ENCODE measurements at places on chromosomes 7 and 10.
A peak's percentile ranks its signal among the peaks of the same experiment; 100 is the strongest.

DNA sequence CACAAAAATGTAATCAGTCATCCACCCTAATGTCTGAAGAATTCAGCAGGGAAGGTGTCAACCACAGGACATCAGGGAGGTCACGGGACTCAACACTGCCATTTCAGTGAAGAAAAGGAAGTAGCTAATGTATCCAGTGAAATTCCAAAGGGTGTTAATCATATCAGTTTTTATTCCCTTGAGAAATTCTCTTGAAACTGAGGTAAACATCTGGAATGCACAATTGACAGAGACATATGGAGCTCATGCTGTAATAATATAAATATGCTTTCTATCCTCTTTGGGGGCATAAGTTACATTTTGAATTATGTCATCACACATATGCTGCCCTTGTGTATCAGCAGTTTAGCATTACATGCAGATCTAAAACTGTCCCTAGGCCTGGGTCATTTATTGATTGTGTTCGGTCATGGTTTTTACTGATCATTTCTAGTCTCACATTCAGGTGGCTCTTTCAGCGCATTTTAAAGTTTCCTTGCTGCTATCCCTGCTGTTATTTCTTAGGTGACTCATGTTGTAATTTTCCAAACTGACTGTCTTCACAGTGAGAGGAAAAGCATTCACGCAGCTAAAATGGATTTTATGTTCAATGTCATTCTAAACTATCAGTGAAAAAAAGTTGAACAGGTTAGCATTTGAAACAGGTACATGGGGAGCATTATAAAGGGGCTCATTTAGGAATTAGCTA lies 273.9 kb downstream of the TSPAN12 start:
- H3K27me3 ChIP-seq: no peaks in the 10 kb centered on the region
- DNase-seq: no peak
- H3K27ac ChIP-seq: no peak overlapping the region
- no peak overlapping the region for H3K4me3 ChIP-seq
- H3K36me3 ChIP-seq: no peaks in the 10 kb centered on the region

GRCh38 chr10:26727005-26727404 lies 29.5 kb downstream of the PDSS1 start:
- no peak overlapping the region for H3K4me3 ChIP-seq
- no peaks in the 10 kb centered on the region for H3K27me3 ChIP-seq
- H3K4me1 ChIP-seq: peaks cover 3% of the 10 kb centered on the region
- DNase-seq: no peak
- peaks cover 27% of the 10 kb centered on the region for H3K36me3 ChIP-seq

GRCh38 chr10:123275136-123275564 lies 120.9 kb downstream of the BUB3 start:
- H3K4me1 ChIP-seq: peaks cover 3% of the 10 kb centered on the region
- no peak overlapping the region for H3K27ac ChIP-seq
- no peak for DNase-seq
- no peaks in the 10 kb centered on the region for H3K36me3 ChIP-seq
- H3K27me3 ChIP-seq: peaks cover 38% of the 10 kb centered on the region

GRCh38 chr10:23331567-23332301 lies 12.9 kb downstream of the C10orf67 start:
- DNase-seq: no peak

GRCh38 chr7:4775848-4776623 lies 613 bp downstream of the AP5Z1 start:
- peak overlapping the region; percentile 100 for H3K4me3 ChIP-seq
- H3K4me1 ChIP-seq: peaks cover 43% of the 10 kb centered on the region
- no peaks in the 10 kb centered on the region for H3K27me3 ChIP-seq
- DNase-seq: peak; percentile 71
- H3K27ac ChIP-seq: peak overlapping the region; percentile 99

- no peaks in the 10 kb centered on the region for H3K36me3 ChIP-seq
- DNase-seq: no peak
- H3K27ac ChIP-seq: no peak overlapping the region
- H3K4me3 ChIP-seq: no peak overlapping the region
- H3K27me3 ChIP-seq: no peaks in the 10 kb centered on the region
Observed at GRCh38 chr7:158495786-158496185, 91.8 kb downstream of the PTPRN2 start.

- DNase-seq: no peak
- no peaks in the 10 kb centered on the region for H3K4me1 ChIP-seq
- H3K36me3 ChIP-seq: no peaks in the 10 kb centered on the region
- H3K27ac ChIP-seq: no peak overlapping the region
- H3K27me3 ChIP-seq: peaks cover 79% of the 10 kb centered on the region
- no peak overlapping the region for H3K4me3 ChIP-seq
Observed at GRCh38 chr7:73612598-73613269, 11.6 kb downstream of the MLXIPL start.

- peaks cover 42% of the 10 kb centered on the region for H3K36me3 ChIP-seq
- peak overlapping the region; percentile 78 for H3K4me3 ChIP-seq
- H3K4me1 ChIP-seq: peaks cover 43% of the 10 kb centered on the region
- H3K27ac ChIP-seq: peak overlapping the region; percentile 90
- DNase-seq: peak; percentile 95
Observed at GRCh38 chr7:584122-584465, 64.4 kb upstream of the PDGFA start.

DNA sequence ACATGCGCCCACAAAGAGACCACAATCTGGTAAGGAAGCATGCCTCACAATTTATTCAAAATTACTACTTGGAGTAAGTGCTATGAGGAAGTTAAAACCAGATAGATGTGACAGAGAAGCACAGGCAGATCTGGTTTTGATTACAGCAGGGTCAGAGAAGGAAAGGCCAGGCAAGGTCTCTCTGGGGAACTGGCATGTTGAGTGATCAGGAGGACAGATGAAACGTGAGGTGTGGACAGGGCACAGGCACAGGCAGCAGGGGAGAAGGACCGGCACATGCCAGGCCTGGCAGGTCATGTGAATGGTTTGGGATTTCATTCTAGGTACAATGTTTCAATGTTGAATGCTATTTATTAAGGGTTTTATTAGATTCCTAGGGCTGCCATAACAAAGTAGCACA lies 51.6 kb downstream of the GPAM start:
- no peak overlapping the region for H3K27ac ChIP-seq
- no peaks in the 10 kb centered on the region for H3K4me1 ChIP-seq
- H3K27me3 ChIP-seq: peaks cover 10% of the 10 kb centered on the region
- H3K4me3 ChIP-seq: no peak overlapping the region
- H3K36me3 ChIP-seq: no peaks in the 10 kb centered on the region

- H3K36me3 ChIP-seq: no peaks in the 10 kb centered on the region
- H3K27ac ChIP-seq: no peak overlapping the region
- no peak for DNase-seq
- H3K27me3 ChIP-seq: no peaks in the 10 kb centered on the region
Observed at GRCh38 chr7:42476255-42476654, 239.2 kb upstream of the GLI3 start.

GRCh38 chr7:26208040-26208439 lies 6.5 kb downstream of the CBX3 start:
- no peaks in the 10 kb centered on the region for H3K27me3 ChIP-seq
- no peak overlapping the region for H3K4me3 ChIP-seq
- peaks cover 72% of the 10 kb centered on the region for H3K36me3 ChIP-seq
- H3K27ac ChIP-seq: no peak overlapping the region
- no peak for DNase-seq
- peaks cover 54% of the 10 kb centered on the region for H3K4me1 ChIP-seq

GRCh38 chr10:27360581-27361172 lies 120.1 kb upstream of the ACBD5 start:
- H3K4me1 ChIP-seq: no peaks in the 10 kb centered on the region
- no peaks in the 10 kb centered on the region for H3K36me3 ChIP-seq
- no peak overlapping the region for H3K27ac ChIP-seq
- DNase-seq: peak; percentile 87

GRCh38 chr10:59905066-59905730 lies 1.2 kb downstream of the CCDC6 start:
- peak overlapping the region; percentile 81 for H3K27ac ChIP-seq
- peaks cover 8% of the 10 kb centered on the region for H3K36me3 ChIP-seq
- peaks cover 56% of the 10 kb centered on the region for H3K4me1 ChIP-seq
- H3K27me3 ChIP-seq: no peaks in the 10 kb centered on the region

DNA sequence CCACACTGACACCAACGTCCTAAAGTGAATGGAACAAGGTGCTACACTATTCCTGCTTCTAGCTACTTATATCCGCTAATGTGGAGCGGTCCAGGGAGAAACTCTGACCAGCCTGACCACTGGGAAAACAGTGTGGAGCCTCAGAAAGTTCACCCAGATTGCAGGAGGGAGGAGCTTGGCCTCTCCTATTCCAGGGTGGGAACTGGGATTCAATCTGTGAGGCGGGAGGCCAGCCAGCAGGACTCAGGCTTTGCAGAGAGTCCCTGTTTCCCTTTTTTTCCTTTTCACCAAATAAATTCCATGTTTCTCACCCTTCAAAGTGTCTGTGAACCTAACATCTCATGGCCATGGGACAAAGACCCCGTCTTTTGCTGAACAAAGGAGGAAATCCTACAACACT lies 86.4 kb upstream of the SEMA3C start:
- H3K27ac ChIP-seq: no peak overlapping the region
- no peaks in the 10 kb centered on the region for H3K4me1 ChIP-seq
- no peaks in the 10 kb centered on the region for H3K36me3 ChIP-seq
- no peak overlapping the region for H3K4me3 ChIP-seq
- no peak for DNase-seq

DNA sequence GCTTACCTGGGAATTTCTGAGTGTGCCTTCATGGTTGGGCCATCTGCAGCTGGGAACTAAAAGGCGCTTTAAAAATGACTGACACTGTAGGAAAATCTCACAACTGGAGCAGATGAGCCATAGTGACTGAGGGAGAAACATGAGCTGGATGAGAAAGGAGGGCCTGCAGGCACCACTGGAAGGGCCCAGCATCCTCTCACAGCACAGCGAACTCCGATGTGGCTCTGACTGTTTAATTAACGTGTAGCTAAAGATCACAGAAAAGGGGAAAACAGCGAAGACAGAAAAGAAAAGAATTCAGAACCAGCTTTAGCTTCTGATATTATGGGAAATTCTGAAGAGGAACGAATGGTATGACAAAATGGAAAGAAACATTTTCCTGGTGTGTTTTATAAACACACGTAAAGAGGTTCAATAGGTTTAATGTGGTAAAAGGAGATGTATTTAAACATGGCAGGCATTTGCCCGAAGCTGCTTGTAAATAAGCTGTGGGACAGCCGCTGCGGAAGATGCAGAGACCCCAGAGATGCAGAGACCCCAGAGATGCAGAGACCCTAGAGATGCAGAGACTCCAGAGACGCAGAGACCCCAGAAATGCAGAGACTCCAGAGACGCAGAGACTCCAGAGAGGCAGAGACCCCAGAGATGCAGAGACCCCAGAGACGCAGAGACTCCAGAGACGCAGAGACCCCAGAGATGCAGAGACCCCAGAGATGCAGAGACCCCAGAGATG lies 534.3 kb downstream of the PTPRN2 start:
- H3K4me1 ChIP-seq: no peaks in the 10 kb centered on the region
- no peaks in the 10 kb centered on the region for H3K36me3 ChIP-seq
- no peak overlapping the region for H3K27ac ChIP-seq

- no peak for DNase-seq
- no peaks in the 10 kb centered on the region for H3K4me1 ChIP-seq
- H3K4me3 ChIP-seq: no peak overlapping the region
- no peak overlapping the region for H3K27ac ChIP-seq
- no peaks in the 10 kb centered on the region for H3K27me3 ChIP-seq
- no peaks in the 10 kb centered on the region for H3K36me3 ChIP-seq
Observed at GRCh38 chr10:76126607-76127527, 695.4 kb downstream of the LRMDA start.

- H3K4me1 ChIP-seq: no peaks in the 10 kb centered on the region
- H3K4me3 ChIP-seq: no peak overlapping the region
- H3K27ac ChIP-seq: no peak overlapping the region
- no peak for DNase-seq
Observed at GRCh38 chr7:111729483-111729882, 167.2 kb upstream of the IMMP2L start.

DNA sequence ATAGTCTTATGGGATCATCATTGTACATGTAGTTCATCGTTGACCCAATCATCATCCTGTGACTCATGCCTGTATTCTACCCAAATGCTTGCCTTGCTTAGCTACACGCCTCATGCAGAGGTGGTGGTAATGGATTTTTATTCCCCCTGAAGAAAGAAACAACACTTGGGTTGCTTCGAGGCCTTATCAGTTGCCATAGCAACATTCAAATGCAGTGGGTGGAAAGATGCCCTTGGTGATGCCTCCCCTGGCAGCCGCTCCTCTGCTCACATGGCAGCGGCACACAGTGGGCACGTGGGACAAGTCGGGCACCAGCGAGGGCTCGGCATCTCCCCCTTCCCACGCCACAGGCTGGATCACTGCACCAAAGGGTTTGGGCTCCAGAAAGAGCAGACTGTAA lies 54.0 kb upstream of the NMT2 start:
- H3K27me3 ChIP-seq: no peaks in the 10 kb centered on the region
- peaks cover 17% of the 10 kb centered on the region for H3K36me3 ChIP-seq
- no peak for DNase-seq
- H3K27ac ChIP-seq: no peak overlapping the region
- no peaks in the 10 kb centered on the region for H3K4me1 ChIP-seq

DNA sequence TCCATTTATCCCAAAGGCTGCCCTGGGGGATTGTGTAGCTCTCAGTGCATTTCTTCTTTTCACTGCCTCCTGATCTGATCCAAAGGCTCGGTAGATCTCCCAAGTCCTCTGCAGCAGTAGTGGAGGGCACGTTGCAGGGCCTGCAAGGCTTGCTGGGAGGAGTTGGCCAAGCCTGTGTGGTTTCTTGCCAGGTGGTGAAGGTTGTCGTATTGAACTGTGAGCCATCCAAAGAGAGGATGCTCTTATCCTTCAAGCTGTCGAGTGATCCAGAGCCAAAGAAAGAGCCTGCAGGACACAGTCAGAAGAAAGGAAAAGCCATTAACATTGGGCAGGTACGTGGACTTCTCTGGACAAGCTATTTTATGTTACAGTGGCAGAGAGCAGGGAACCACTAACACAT lies 21.2 kb downstream of the PDCD11 start:
- H3K4me3 ChIP-seq: no peak overlapping the region
- peaks cover 10% of the 10 kb centered on the region for H3K4me1 ChIP-seq
- peaks cover 69% of the 10 kb centered on the region for H3K36me3 ChIP-seq
- no peak overlapping the region for H3K27ac ChIP-seq

DNA sequence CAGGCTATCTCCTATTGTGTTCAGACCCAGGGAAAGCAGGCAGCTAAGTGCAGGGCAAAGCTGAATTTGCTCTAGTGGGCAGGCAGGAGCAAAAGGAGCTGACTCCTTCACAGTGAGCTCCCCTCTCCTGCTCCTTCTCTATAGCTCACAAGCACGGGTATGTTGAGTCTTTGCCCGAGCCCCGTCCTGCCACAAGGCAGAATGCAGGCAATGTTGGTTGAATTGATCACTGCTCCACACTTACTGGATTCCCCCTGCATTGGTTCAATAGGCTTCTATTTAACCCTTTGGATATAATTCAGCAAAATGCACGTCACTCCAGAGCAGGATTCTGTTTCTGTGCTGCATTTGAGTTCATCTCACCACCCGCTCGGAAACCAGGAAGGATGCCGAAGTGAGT lies 16.2 kb upstream of the C10orf90 start:
- H3K4me3 ChIP-seq: no peak overlapping the region
- no peak for DNase-seq
- H3K4me1 ChIP-seq: no peaks in the 10 kb centered on the region
- H3K27me3 ChIP-seq: no peaks in the 10 kb centered on the region

All from activated naive CD4-positive, alpha-beta T cell treated with anti-CD3 and anti-CD28 coated beads, Interleukin-2, amount 10 ng/mL, durations not matched to agents 7 days and 5 days (primary cell).